SJSA1 (cell line): ENCODE measurements at places on chromosomes 2 and 18.

DNA sequence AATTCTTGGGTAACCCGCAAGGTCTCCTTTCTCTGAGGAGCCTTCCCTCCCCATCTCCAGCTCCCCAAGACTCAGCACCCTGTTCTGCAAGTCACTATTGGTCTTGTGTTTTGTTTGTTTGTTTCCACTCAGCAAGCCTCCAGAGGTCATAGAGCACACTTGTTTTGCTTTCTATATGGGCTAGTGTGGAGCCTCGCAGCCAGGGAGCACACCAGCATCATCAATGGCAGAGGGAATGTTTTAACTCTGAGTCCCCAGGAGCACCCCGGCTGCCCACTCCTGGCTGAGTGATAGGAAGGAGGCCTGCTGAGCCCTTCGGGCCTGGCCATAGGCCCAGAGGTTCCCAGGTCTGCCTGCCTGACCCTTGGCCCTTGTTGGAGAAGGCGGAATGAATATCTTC, 36.6 kb downstream of the GLI2 start:
- no peak for DNase-seq

- DNase-seq = no peak
Measured at GRCh38 chr2:224413381-224413780, 11.5 kb upstream of the FAM124B start.

DNA sequence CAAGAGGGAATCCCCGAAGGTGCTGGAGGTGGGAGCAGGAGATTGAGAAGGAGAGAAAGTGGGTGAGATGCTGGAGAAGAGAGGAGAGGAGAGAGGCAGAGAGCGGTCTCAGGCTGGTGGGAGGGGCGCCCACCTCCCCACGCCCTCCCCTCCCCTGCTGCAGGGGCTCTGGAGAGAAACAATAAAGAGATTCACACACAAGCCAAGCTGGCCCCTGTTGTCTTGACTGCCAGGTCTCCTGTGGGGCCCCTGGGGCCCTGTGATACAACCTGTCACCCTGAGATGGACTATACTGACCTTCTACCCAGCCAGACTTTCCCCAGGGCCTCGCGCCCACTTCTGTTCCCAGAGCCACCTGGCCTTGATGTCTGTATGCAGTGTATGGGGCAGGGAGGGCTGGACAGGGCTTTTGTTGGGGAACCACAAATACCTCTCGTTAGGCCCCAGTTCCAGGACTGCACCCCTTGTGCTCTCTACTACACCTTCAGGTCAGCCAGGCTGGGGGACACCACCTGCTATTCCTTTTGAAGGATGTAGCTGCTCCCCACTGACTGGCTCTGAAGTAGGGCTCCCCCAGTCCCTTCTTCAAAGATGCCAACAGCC, 8.0 kb upstream of the SPEG start:
- no peak for DNase-seq

GRCh38 chr2:96274355-96275056, 8.5 kb downstream of the CIAO1 start:
- no peak for DNase-seq

GRCh38 chr18:12645751-12646203, 12.1 kb downstream of the SPIRE1 start:
- no peak for DNase-seq

- no peak for DNase-seq
Measured at GRCh38 chr2:64501946-64502345, 22.2 kb upstream of the AFTPH start.

DNA sequence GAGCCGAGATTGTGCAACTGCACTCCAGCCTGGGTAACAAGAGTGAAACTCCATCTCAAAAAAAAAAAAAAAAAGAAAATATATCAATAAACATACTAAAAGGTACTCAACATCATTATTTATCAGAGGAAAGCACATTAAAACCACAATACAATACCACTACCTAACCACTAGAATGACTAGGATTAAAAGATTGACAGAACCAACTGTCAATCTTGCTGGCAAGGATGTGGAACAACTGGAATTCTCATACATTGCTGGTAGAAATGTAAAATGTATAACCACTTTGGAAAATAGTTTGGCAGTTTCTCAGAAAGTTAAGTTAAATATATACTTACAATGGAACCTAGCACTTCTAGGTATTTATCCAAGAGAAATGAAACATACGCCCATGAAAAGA, 88.6 kb downstream of the B3GNT2 start:
- no peak for DNase-seq

- no peak for DNase-seq
Measured at GRCh38 chr2:238096311-238097011, 3.7 kb upstream of the ESPNL start.

GRCh38 chr2:99786636-99787390, 297.0 kb upstream of the REV1 start:
- no peak for DNase-seq

DNA sequence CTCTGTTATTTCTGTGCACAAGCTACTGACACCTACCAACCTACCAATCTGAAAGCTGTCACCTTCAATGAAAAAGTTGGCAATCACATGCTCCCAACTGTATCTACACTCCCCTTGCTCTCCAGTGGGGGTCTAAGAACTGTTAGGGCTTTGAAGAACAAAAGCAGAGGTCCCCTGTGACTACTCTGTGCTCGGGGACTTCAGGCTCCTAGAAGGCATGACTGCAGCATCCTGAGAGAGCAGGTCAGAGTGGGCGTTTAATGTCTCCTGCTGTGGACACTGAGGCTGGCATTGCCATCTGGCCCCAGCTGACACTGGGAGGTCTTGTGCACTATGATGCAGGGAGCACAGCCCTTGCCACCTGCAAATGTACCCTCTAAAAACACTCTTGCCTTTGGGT, 93.3 kb downstream of the ACTR2 start:
- no peak for DNase-seq

- DNase-seq = peak; percentile 87
Measured at GRCh38 chr2:55862673-55863390, 60.8 kb downstream of the EFEMP1 start.

DNA sequence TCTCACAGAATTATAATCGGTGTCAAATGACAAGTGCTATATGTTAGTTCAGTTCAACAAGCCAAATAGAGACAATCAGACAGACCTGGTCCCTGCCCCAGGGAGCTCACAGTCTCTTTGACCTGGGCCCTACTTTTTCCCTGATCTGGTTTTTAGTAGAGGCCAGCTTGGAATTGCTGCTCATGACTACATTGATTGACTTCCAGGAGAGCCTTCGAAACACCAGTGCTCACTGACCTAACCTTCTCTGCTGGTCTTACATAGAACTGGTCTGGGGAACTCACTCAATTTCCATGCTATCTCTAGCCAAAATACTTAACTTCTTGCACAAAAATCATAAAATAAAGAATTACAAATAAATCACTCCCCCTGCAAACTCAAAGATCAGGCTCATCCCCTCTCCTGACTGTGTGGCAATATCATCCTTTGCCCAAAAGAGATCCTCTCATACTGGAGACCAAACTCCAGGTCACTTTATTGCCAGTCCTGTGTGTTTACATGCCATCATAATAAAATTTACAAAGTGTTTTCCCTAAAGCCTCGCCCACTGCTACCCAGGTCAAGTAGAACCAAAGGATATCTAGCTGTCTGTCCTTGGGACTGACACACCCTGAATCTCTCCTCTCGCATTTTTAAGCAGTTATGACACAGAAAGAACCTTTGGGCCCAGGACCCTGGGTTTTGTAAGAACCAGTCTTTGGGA, 53.2 kb downstream of the PROC start:
- no peak for DNase-seq

GRCh38 chr2:68448671-68449653, 18.1 kb downstream of the FBXO48 start:
- DNase-seq = no peak

GRCh38 chr18:73835656-73836364, 311.8 kb downstream of the FBXO15 start:
- no peak for DNase-seq

- DNase-seq = no peak
Measured at GRCh38 chr2:169073963-169074751, 4.8 kb downstream of the DHRS9 start.

DNA sequence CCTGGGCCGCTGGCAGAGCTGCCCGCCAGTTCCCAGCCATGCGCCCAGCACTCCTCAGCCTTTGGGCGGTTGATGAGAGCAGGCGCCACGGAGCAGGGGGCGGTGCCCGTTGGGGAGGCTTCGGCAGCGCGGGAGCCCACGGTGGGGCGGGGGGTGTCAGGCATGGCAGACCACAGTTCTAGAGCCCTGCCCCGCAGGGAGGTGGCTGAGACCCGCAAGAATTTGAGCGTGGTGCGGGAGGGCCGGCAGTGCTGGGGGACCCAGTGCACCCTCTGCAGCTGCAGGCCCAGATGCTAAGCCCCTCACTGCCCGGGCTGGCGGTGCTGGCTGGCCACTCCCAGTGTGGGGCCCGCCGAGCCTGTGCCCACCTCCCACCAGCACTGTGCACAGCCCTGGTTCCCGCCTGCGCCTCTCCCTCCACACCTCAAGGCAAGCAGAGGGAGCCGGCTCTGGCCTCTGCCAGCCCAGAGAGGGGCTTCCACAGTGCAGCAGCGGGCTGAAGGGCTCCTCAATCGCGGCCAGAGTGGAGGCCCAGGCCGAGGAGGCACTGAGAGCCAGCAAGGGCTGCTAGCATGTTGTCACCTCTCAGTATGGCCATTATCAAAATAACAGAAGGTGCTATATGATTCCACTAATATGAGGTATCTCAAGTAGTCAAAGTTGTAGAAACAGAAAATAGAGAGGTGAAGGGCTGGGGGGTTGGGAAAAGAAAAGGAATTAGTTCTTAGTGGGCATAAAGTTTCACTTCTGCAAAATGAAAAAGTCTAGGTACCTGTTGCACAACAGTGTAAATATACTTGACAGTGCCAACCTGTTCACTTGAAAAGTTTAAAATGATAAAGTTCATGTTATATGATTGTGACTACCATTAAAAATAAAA, 72.3 kb downstream of the SH3YL1 start:
- DNase-seq = no peak

- no peak for DNase-seq
Measured at GRCh38 chr2:26302846-26303245, 43.1 kb upstream of the SELENOI start.

GRCh38 chr18:35107216-35107615, 66.0 kb downstream of the MAPRE2 start:
- DNase-seq = no peak

DNA sequence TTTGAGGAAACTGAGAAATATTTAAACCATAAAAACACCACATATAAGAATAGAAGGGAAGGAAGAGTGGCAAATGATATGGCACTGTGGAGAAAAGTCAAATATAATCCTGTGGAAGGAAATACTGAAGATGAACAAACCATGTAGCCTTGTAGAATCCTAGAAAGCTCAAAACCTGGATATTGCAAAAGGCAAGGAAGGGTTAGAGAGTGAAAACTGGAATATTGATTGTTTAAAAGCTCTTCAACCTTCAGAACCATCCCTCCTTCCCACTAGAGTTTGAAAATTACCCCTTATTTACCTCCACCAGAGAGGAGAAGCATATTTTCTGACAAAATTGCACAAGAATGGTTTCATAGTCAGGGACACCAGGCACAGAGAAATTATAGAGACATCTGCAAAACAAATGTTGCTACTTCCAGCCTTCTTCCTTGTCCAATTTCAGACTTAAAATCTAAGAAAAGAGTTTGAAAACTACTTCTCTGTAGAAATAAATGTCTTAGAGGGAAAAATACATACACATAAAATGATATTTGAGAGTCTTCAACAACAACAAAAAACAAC, 48.0 kb downstream of the ANTXR1 start:
- no peak for DNase-seq

DNA sequence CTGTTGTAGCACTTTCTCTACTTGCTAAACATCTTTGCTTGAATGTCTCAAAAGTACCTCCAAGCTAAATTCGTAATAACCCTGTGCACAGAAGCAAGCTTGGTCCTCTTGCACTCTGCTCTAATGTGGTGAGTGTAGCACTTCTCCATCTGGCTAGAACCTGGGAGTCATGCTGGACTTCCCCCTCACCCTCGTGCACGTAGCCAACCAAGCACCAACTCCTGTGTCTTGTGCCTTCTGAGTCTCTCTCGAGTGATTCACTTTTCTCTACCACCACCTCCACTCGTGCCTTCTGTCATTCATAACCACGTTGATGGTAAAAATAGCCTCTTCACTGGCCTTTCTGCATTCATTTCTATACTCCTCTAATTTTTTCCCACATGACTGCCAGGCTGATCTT, 91.9 kb upstream of the KCNE4 start:
- DNase-seq = no peak

DNA sequence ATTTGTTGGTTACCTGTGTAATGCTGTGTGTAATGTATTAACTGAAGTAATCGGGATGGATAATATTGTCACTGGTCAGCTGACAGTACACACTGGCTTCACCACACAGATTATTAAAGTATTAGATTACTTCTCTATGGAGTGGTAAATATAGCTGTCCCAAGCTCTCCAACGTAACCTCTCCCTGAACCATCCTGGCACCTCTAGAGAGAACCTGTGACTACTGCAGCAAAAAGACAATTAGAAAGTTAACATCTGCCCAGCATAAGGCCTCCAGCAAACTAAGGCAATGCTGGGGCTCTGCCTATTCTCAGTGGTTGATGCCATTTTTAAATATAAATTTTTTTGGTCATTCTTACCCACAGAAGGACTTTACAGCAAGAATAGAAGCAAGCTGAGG, 351.3 kb downstream of the GPD2 start:
- DNase-seq = no peak

DNA sequence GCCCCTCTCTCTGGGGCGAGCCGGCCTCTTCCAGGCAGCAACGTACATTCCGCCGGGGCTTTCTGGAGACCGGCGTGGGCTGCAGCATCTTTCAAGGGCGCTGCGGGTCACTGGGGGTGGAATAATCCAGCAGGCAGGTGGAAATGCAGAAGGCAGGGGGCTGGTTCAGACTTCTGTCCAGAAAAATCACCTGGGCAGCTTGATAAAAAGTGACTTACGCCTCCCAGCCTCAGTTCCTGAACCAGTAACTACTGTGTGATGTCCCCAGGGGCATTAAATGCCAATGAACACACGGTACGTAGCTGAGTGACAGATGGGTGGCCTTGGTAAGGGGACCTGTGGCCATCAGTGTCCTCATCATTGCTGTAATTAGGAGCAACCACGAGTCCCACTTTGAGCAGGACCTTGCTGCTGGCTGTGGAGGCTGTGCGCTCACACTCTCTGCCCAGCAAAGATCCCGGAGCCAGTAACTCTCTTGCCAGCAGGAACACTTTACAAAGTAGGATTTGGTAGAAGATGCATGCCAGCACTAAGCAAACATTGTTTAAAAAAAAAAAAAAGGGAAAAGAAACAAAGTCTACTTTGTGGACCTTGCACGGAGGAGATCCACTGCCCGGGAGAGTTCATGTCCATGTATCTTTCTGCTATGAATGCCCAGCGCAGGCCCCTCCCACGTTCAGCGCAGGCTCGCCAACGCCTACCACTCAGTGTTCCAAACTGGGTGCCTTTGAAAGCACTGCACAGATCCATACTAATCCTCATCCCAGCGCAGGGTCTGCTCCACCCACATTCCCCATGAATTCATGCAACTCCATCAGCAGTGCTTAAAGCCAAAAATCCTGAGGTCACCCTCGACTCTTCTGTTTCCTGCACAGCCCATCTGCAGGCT, 177.3 kb downstream of the HDAC4 start:
- no peak for DNase-seq

- no peak for DNase-seq
Measured at GRCh38 chr2:107430596-107431266, 396.0 kb upstream of the RGPD4 start.
